Naive B cell (primary cell): ENCODE measurements at places on chromosomes 1 and 21. TPM values are rescaled to one million over a fixed set of nuclear protein-coding genes. Genes with fewer than 3 reads are reported as not detected.
A peak's percentile ranks its signal among the peaks of the same experiment; 100 is the strongest.

The OR10K2 gene
- polyA plus RNA-seq: not detected

The SPATA46 gene
- not detected for polyA plus RNA-seq

DNA sequence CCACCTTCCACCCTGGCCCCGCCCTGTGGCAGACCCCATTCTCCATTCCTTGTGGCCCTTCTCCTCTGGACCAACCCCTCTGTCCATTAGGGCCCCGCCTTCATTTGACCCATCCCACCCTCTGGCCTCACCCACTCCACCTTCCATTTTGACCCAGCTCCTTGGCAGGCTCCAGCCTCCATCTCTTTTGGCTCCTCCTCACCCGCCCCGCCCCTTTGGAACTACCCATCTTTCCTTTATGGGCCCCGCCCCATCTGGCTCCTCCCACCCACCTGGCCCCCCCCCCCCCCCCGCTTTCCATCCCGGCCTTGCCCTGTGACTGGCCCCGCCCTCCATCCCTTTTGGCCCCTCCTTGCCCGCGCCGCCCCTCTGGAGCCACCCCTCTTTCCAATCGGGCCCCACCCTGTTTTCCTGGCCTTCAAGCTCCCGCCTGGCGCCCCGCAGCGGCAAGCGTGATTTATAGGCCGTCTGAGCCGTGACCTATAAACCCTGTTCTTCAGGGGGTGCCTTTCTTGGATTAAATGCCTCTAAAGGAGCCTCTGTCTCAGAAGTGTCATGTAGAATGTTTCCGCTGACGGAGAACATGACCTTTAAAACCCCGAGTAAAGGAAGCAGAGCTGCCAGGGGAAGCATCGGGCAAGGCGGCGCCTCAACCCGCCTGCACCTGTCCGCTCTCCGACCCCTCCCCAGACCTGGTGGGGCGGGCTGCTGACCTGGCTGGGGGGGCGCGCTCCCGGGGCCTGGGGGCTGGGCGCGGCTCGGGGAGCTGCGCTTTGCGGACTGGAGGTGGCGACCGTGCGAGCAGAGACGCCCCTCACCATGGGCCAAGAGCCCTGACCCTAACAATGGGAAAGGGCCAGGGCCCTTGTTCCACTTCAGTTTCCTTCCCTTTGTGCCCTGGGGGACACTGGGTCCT is 178.0 kb downstream of the CAMTA1 start:
- no peaks in the 10 kb centered on the region for H3K36me3 ChIP-seq
- H3K27me3 ChIP-seq: peaks cover 78% of the 10 kb centered on the region
- H3K27ac ChIP-seq: no peak overlapping the region

GRCh38 chr1:42319871-42320484 is 15.1 kb downstream of the FOXJ3 start:
- H3K4me3 ChIP-seq: peak overlapping the region; percentile 59
- DNase-seq: no peak
- no peaks in the 10 kb centered on the region for H3K27me3 ChIP-seq
- peak overlapping the region; percentile 86 for H3K27ac ChIP-seq
- H3K4me1 ChIP-seq: peaks cover 86% of the 10 kb centered on the region

DNA sequence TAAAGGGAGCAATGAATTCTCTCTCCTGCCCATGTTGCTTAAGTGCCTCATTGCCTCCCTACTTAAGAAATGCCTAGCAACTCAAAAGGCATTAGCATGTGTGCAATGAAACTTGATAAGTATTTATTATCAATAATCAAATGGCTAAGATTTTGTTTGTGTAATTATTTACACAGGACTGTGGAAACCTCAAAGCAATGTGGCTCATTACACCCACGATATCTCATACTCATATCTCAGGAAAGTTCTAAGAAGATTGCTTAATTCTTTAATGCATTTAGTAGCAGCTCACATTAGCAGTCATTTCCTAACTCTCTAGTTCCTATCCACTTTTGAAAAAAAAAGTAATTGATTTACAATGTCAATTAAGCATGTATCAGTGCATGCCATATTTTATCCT is 253.3 kb downstream of the DUSP10 start:
- no peak overlapping the region for H3K27ac ChIP-seq
- DNase-seq: no peak
- H3K36me3 ChIP-seq: no peaks in the 10 kb centered on the region
- no peaks in the 10 kb centered on the region for H3K27me3 ChIP-seq
- H3K4me3 ChIP-seq: no peak overlapping the region

GRCh38 chr21:15300131-15300530 is 235.3 kb upstream of the NRIP1 start:
- H3K36me3 ChIP-seq: peaks cover 17% of the 10 kb centered on the region
- no peak for DNase-seq
- no peaks in the 10 kb centered on the region for H3K27me3 ChIP-seq
- H3K27ac ChIP-seq: no peak overlapping the region

- H3K27me3 ChIP-seq: no peaks in the 10 kb centered on the region
- no peak overlapping the region for H3K27ac ChIP-seq
- H3K4me1 ChIP-seq: no peaks in the 10 kb centered on the region
- H3K36me3 ChIP-seq: no peaks in the 10 kb centered on the region
- H3K4me3 ChIP-seq: no peak overlapping the region
These were observed 83.4 kb upstream of the ADGRL4 start for GRCh38 chr1:79089946-79090345.

DNA sequence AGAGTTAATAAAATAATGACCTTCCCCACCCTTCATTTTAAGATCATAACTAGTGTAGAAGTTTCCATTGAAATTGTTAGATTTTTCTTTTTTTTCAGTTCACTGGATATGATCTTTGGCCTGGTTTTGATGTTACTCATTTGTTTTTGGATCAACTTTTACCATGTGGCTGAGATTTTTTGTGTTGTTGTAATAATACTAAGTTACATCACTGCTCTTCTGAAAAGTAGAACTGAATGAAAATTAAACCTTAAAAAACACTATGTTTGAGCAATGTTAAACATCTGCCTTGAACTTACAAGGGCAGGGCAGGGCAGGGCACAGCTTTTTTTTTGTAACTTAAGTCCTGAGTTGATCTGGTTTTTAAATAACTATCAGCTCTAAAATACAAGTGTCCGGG is 204.8 kb upstream of the ADAMTS5 start:
- H3K27me3 ChIP-seq: no peaks in the 10 kb centered on the region
- no peak overlapping the region for H3K27ac ChIP-seq
- H3K4me3 ChIP-seq: no peak overlapping the region
- no peak for DNase-seq
- H3K36me3 ChIP-seq: no peaks in the 10 kb centered on the region
- H3K4me1 ChIP-seq: no peaks in the 10 kb centered on the region

DNA sequence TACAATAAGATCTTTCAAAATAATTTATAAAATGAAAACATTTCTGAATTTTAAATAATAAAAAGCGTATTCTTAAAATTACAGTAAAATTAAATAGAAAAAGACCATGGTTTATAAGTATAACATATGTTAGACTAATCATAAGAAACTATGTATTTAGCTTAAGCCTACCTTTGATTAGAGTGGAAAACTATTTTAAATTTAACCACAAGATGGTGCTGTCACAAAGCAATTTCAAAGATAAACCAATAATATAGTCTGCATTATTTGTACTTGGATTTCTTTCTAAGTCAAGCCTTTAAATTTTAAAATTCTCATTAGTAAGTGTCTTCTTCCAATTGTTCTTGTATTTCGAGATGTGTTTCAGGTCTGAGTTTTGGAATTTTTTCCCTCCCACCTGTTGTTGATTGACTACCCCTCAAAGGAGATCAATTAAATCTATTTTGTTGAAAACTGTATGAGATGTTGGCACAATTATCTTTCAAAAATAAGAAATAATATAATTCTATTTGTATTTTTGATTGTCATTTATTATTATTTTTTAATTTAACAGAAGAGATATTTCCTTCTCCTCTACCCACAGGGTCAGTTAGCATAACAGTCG is 459.8 kb downstream of the KCNT2 start:
- H3K4me3 ChIP-seq: no peak overlapping the region
- no peaks in the 10 kb centered on the region for H3K36me3 ChIP-seq
- DNase-seq: peak; percentile 5
- no peaks in the 10 kb centered on the region for H3K4me1 ChIP-seq
- no peaks in the 10 kb centered on the region for H3K27me3 ChIP-seq

GRCh38 chr1:177124577-177125278 is 39.8 kb downstream of the ASTN1 start:
- H3K27ac ChIP-seq: no peak overlapping the region
- DNase-seq: no peak

DNA sequence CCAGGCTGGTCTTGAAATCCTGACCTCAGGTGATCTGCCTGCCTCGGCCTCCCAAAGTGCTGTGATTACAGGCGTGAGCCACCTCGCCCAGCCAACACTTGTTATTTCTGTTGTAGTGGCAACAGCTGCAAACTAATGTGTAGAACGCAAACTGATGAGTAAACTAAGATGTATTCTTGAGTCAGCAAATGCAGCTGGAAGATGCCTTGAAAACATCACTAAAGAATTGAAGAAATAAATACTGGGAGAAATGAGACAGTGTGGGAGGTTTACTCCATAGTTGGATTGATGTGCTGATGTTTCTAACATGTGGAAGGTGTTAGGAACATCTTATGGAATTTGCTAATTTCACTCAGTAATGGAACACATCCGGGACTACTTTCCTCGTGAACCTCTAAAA is 61.3 kb upstream of the KCNE2 start:
- no peak overlapping the region for H3K27ac ChIP-seq
- peaks cover 15% of the 10 kb centered on the region for H3K27me3 ChIP-seq
- no peaks in the 10 kb centered on the region for H3K36me3 ChIP-seq
- DNase-seq: no peak
- H3K4me1 ChIP-seq: no peaks in the 10 kb centered on the region

DNA sequence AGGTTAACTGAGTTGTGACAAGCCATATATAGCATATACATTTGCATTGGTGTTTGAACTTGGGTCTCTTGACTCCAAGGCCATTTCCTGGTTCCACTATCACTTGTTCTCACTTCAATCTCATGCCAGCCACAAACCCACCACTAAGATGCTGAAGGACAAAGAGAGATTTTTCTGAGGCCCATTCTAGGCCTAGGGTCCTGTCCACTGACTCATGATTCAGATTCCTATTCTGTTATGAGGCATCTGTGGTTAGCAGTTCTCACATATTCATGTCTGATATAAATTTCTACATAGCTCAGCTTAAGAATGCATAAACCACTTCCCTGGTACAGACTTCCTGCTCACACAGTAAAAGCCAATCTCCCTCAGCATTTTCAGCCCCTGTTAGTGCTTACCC is 326.1 kb upstream of the BEND5 start:
- DNase-seq: no peak
- no peak overlapping the region for H3K27ac ChIP-seq
- no peaks in the 10 kb centered on the region for H3K36me3 ChIP-seq
- H3K4me3 ChIP-seq: no peak overlapping the region
- peaks cover 7% of the 10 kb centered on the region for H3K27me3 ChIP-seq

DNA sequence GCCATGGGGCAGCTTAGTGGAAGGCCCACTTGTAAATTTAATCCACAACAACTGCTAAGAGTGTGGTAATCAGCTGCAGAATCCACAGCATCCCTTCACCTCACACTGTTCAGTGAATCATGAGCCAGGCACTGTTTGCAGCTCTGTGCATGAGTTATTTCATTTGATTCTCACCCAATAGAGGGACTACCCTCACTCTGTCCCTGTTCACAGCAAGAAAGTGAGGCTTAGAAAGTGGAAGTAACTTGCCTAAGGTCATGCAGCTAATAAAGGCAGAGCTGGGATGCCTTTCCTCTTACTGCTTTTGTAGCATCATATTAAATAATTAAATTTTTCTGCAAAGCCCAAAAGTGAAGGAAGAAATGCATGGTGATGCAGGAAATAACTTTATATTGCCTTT is 346.5 kb upstream of the PLD5 start:
- H3K4me1 ChIP-seq: no peaks in the 10 kb centered on the region
- H3K27ac ChIP-seq: no peak overlapping the region
- no peak overlapping the region for H3K4me3 ChIP-seq
- no peak for DNase-seq
- H3K27me3 ChIP-seq: no peaks in the 10 kb centered on the region

DNA sequence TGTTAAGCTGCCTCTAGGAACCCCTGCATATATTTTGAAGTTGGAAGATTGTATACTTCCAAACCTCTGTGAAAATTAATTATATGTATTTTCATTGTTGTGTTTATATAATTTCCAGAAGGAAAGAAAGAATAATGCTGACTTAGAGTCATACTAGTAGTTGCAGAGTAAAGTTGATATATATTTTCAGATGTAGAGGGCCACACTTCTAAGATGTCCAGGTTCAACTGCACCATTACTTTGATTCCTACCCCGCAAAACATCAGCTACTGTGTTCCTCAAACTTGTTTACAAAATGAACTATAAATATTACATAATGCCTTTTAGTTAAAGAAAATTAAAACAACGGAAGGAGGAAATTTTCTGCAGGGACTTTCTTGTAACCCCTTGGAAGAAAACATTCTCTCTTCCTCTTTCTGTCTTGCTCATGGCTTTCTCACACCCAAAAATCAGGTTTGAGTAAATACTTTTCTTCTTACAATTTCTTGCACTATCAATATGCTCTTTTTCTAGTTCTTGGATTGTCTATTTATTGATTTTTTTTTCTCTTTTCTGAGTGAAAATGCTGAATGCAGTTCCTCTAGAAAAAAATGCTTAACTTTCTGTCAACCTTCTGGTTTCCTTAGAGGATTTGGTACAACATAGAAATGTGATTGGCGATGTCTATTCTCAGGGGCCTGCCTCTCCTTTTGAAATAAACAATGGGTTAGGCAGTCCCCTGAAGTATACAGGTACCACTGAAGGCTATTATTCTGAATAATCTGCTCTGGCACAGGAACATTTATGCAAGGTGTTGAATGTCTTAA is 867.8 kb downstream of the TTLL7 start:
- H3K4me3 ChIP-seq: no peak overlapping the region
- H3K27me3 ChIP-seq: no peaks in the 10 kb centered on the region
- no peak for DNase-seq
- no peaks in the 10 kb centered on the region for H3K4me1 ChIP-seq

The C4BPA gene
- not detected for polyA plus RNA-seq

DNA sequence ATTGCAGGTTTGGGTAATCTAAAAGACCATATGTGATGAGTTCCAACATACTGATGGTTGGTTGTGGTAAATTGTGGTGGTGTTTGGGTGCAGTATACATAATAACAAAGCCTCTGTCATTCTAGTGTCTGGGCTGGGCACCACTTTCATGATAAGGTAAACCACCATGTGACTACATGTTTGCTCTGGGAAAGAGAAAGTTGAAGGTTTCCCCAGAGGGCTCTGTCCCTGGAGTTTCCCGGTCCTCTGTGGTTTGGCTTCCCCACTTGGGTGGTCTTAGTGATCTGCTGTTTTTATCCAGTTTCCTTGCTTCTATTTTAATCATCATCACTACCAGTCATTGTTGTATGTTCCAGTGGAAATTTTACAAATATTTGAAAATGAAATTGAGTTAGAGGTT is 55.9 kb upstream of the TSPAN2 start:
- peaks cover 55% of the 10 kb centered on the region for H3K27me3 ChIP-seq
- H3K4me3 ChIP-seq: no peak overlapping the region
- no peak overlapping the region for H3K27ac ChIP-seq
- no peak for DNase-seq
- H3K4me1 ChIP-seq: peaks cover 4% of the 10 kb centered on the region
